CD4-positive, alpha-beta T cell treated with Interleukin-15 for 1 hour (primary cell): ENCODE measurements at places on chromosomes 7 and 10.

GRCh38 chr10:92656266-92656961, 33.3 kb upstream of the HHEX start:
- DNase-seq, result no peak

DNA sequence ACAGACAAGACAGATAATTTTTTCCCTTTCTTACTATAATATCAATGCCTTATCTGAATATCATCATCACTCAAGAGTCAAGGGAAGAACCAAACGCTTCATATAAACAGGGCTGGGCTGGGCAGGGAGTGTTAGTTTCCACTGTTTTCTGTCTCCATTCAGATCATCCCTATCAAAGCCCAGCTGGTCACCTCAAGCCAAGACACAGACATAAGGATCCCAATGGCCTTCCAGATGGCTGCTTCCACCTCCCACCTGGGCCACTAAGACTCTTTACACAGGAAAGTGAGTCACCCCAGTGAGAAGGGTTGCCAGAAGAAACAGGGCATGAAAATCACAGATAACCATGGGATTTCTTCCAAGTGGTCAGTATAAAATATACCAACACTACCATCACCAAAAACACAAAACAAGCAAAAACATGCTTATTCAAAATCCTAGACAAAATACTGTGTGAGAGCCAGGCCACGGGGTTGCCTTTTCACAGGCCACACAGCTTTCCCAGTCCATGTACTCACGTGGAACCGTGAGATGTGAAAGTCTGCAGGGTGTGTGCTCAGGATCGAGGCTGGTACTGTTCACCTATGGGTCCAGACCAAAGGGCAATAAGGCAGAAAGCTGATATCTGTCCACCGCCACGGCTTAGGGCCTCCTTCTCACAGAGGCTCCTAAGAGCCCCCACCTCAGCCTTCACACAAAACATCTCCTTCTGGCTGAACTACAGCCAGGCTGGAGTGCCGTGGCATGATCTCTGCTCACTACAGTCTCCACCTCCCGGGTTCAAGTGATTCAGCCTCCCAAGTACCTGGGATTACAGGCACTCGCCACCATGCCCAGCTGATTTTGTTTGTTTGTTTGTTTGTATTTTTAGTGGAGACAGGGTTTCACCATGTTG, 5.7 kb downstream of the PRSS1 start:
- no peak for DNase-seq

- DNase-seq, result no peak
Observed at GRCh38 chr7:149196151-149196704, 882 bp downstream of the ZNF282 start.

DNA sequence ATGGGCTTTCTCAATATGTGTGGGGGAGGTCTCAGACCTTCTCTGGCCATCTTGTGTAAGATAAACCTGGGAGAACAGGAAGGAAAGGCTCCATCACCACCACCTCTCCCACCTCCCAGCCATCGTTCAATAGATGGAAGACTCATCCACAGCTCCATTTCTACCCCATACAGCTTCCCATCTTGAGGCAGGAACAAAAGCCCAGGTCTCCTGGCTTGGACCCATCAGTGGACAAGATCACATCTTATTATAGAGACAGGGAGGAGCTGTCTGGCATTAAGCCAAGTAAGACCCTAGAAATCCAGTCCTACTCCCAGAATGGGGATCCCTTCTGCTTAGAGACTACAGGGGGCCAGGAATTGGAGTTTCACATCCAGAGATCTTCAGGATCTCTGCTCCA, 150.3 kb downstream of the GFRA1 start:
- DNase-seq, result no peak

GRCh38 chr10:35453855-35454532, 117.7 kb downstream of the CCNY start:
- DNase-seq, result no peak

- no peak for DNase-seq
Observed at GRCh38 chr10:76735866-76736265, 901.7 kb downstream of the KCNMA1 start.

- no peak for DNase-seq
Observed at GRCh38 chr7:158975526-158976467, 119.4 kb downstream of the DYNC2I1 start.

DNA sequence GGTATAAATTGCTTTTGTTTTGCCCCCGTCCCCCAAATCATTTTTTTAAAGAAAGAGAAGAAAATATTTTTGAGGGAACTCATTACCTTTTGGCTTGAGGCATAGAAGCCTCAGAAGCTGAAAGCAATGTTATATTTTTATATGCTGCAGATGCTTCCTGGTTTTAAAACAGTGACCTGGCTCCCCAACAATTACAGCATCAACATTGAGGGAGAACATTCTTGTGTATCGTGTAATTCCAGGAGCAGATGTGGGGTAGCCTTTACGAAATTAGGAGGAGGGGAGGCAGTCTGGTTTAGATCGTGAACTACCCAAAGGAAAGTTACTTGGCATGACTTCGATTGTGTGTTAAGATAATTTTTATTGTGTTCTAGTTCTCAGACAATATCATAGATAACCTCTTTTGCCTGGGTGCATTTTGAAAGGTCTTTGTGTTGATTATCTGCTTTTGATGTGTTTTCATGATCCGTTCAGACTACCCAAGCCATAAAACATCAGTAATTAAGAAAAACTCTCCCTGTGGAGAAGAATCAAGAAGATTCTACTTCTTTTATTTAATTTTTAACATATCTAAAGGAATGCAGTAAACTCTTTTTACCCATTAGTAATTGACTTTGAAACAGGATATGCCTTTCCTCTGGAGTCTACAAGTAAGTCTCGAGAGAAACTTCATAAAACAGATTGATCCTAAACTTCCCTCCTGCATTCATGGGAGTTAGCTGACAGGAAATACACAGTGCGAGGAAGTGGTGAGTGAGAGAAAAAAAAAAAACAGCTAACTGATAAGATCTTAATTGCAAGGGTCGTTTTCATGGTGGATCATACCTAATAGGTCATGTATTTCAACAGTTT, 141.4 kb downstream of the KIAA1217 start:
- DNase-seq, result no peak

- no peak for DNase-seq
Observed at GRCh38 chr10:114303556-114303955, 64.5 kb downstream of the VWA2 start.

- no peak for DNase-seq
Observed at GRCh38 chr7:83947260-83947659, 247.3 kb downstream of the SEMA3A start.

GRCh38 chr7:5088906-5089305, 43.2 kb downstream of the RBAK start:
- no peak for DNase-seq

DNA sequence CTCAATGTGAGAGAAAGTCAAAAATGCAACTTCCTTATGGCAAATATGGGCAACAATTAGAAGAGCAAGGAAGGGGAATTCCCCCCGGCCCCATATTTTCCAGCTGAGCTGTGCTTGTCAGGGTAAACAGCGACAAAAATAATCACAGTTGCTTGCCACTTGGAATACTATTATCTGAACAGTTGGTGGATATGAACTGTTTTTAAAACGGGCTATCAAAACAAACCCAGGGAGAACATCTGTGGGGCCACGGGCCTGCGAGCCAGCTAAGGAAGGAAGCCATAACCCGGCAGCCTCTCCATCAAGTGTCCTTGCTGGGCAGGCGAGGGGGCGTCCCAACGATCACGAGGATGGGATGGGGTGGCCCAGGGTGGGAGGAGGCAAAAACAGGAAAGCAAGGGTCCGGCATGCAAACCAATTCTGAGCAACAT, 228.4 kb downstream of the ARHGAP12 start:
- DNase-seq, result no peak

DNA sequence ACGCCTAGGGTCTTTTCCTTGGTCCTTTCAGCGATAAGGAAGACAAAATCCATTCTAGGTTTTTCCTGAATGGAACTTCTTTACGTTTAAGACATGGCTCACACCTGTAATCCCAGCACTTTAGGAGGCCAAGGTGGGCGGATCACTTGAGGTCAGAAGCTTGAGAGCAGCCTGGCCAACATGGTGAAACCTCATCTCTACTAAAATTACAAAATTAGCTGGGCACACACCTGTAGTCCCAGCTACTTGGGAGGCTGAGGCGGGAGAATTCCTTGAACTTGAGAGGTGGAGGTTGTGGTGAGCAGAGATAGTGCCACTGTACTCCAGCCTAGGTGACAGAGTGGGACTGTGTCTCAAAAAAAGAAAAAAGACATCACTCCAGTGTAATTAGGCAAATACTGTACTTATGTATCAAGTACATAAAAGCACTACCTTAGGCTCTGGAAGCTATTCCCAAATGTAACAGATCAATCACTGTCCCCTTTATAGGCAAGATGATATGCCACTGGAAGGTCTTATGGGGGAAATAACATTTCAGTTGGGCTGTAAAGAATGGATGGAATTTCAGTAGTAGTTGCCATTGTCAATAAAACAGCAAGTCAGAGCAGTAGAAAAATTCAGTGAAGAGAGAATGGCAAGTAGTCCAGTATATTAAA, 5.7 kb downstream of the STK17A start:
- no peak for DNase-seq

- no peak for DNase-seq
Observed at GRCh38 chr7:139798892-139799291, 21.1 kb upstream of the HIPK2 start.

DNA sequence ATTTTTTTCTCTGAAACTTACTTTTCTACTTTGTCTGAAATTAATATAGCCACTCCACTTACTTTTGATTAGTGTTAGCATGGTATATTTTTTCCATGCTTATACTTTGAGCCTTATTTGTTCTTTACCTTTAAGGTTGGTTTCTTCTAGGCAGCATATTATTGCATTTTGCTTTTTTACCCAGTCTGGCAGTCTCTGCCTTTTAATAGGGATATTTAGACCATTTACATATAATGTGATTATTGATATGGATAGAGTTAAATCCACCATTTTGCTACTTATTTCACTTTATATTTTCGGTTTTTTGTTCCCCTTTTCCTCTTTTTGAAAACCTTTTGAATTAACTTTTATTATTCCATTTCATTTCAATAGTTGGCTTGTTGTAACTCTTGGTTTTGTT, 30.3 kb downstream of the CYP26A1 start:
- DNase-seq, result no peak

DNA sequence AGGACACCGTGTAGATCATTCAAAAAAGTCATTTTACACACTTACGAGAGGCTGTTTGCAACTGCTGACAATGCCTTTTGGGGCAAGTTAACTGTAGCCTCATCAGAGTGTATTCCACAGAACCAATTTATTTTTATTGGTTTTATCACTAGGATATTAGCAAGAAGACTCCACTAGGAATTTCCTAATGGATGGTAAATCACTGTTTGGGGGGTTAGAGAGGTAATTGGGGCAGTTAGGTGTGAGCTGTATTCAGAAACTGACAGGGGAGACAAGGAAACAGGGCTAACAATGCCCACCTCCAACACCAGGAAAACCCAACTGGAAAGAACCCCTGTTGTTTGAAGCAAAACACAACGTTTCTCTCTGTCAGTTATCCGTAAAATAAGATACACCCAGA, 383.0 kb upstream of the SHH start:
- DNase-seq, result no peak

- no peak for DNase-seq
Observed at GRCh38 chr10:89384474-89385340, 6.9 kb downstream of the IFIT1B start.

GRCh38 chr7:127770885-127771284, 118.9 kb downstream of the SND1 start:
- no peak for DNase-seq

DNA sequence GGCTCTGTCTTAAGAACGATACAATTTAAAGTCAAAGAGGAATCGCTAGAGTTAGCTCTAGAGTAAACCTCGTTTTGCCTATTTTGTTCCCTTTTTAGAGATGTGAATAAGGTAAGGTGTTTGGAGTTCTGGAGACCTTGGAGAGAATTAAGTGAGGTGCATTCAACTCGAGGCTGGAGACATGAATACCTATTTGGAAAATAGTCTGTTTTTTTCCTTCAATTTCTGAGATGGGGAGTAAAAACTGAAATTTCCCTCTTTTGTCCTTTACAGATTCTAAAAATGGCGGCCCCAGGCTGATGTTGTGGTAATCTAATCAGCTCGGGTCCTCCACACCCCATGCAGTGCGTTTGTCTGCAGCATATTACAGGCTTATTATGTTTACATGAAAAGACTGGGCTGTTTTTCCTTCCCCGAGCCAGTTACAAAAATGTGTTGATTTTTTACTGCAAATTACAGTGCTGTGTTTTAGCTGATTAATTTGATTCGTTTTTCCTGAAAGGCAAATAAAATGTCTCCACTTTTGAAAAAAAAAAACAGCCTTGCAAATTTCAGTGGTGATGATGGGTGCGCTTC, 1.5 kb downstream of the KMT2E start:
- peak; percentile 40 for DNase-seq

DNA sequence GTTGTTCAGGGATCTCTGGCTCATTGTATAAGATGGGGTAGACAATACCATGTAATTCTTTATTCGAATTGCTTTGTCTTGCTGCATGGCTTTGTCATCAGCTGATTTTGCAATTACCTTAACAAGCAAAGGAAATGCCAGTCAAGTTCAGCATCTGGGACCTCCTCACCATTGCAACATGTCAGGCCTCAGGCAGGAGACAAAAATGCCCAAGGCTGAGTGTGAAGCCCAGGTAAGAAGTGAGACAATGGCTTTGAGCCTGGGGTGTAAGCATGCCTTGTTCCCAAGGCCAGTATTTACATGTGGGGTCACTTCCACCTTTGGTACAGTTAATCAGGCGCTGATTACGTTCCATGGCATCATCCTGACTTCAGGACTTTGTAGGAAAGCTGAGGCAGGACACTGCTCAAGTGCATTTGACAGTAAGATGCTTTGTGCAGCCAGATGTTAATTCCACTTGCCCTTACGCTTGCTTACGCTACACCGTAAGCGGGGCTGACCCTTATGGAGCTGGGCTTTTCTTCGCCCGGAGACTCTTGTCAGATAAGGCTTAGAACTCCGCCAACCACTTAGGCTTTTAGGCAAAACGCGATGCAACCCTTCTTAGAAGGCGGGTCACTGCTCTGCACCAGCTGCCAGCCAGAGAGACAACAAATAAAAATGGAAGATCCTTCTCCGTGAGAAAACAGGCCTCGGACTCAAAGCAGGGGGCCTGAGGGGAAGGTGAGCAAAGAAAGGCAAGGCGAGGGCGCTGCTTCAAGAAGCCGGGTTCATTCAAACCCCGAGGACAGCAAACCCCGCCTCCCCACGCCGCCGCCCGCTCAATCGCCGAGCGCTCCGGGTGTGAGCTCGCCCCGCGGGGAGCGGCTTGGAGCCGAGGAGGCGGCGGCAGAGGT, 1.3 kb upstream of the SP4 start:
- DNase-seq, result no peak

DNA sequence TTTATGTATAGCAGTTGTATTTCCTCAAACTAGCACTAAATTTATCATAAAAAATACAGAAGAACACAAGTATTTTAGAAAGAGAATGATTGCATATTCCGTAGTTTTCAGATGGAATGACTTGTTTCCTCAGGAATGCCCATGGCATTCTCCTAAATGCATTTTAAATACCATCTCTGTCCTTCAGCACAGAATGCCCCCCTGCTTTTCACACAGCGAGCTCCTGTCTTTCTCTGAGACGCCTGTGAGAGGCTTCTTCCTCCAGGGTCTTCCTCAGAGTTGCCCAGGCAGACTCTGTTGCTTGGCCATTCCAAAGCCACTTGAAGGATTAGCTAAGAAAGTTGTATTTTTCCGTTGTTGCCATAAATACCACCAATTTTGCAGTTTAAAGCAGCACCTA, 10.1 kb downstream of the LANCL2 start:
- no peak for DNase-seq

- DNase-seq, result no peak
Observed at GRCh38 chr7:93883078-93883916, 7.3 kb downstream of the TFPI2 start.
